ENCODE measurements at places on chromosomes 12 and 14. TPM values are rescaled to one million over a fixed set of nuclear protein-coding genes. Genes with fewer than 3 reads are reported as not detected.

Gene MIPOL1
- 21.6 TPM for total RNA-seq

Gene EFS
- 10.0 TPM for total RNA-seq

Gene TMEM117
- 17.5 TPM for total RNA-seq

Gene PPFIBP1
- total RNA-seq, result 74.5 TPM

Gene SOS2
- total RNA-seq, result 40.4 TPM

Gene SERPINA9
- total RNA-seq, result not detected

Gene C12orf56
- total RNA-seq, result not detected

Gene FOXN3
- total RNA-seq, result 104 TPM

Gene LRRC43
- not detected for total RNA-seq

Gene OAS2
- 2.0 TPM for total RNA-seq

Gene ZBTB42
- total RNA-seq, result 5.3 TPM

Gene IGFBP6
- total RNA-seq, result 389 TPM

Gene SLC39A5
- not detected for total RNA-seq

Gene MVK
- total RNA-seq, result 11.8 TPM

Gene GLIPR1
- 20.9 TPM for total RNA-seq

Gene ETFRF1
- total RNA-seq, result 38.0 TPM

Gene FITM1
- not detected for total RNA-seq

Gene ETFBKMT
- total RNA-seq, result 3.1 TPM

Gene PPM1H
- 4.3 TPM for total RNA-seq

Gene MAP4K5
- 205 TPM for total RNA-seq

Gene DPY19L2
- total RNA-seq, result 11.1 TPM

Gene DYNC1H1
- 552 TPM for total RNA-seq

Gene DENND5B
- total RNA-seq, result 22.1 TPM

Gene MAP3K9
- 0.66 TPM for total RNA-seq

Gene NXPH4
- not detected for total RNA-seq

Gene SMIM41
- 5.7 TPM for total RNA-seq

Gene RTN1
- total RNA-seq, result 11.5 TPM

Gene CCDC196
- not detected for total RNA-seq

Gene DDN
- total RNA-seq, result not detected

Gene ULK1
- total RNA-seq, result 20.5 TPM

Gene TAS2R42
- not detected for total RNA-seq

Gene SPTB
- 2.9 TPM for total RNA-seq

Gene PRICKLE1
- total RNA-seq, result 4.6 TPM

Gene FOXM1
- 2.5 TPM for total RNA-seq

Gene HOXC13
- total RNA-seq, result not detected

Gene SLCO1B1
- total RNA-seq, result not detected

Gene NOXRED1
- 0.82 TPM for total RNA-seq

Gene PLEKHG7
- total RNA-seq, result not detected

Gene OTUB2
- 0.71 TPM for total RNA-seq

Gene SBNO1
- total RNA-seq, result 23.3 TPM

Gene BATF
- total RNA-seq, result 2.3 TPM

Gene B4GALNT3
- 0.36 TPM for total RNA-seq

Gene SRRM4
- total RNA-seq, result not detected

Gene HHIPL1
- 9.8 TPM for total RNA-seq

Gene C12orf50
- total RNA-seq, result not detected

Gene GALNT8
- 1.8 TPM for total RNA-seq

Gene SYCP3
- 0.36 TPM for total RNA-seq

Gene PLEKHD1
- total RNA-seq, result 0.16 TPM

Gene TCL1B
- not detected for total RNA-seq

Gene ACVR1B
- 9.8 TPM for total RNA-seq

Gene C1S
- total RNA-seq, result 486 TPM

Gene TTC8
- total RNA-seq, result 32.1 TPM
